ENCODE measurements at places on chromosomes 3 and 15. TPM values are rescaled to one million over a fixed set of nuclear protein-coding genes. Genes with fewer than 3 reads are reported as not detected.

- no peak for DNase-seq
Measured at GRCh38 chr3:24096695-24097290, 151.7 kb downstream of the NR1D2 start.

- DNase-seq = no peak
Measured at GRCh38 chr3:152315623-152316022, 46.9 kb downstream of the MBNL1 start.

MASP1 gene
- 9.8 TPM for polyA plus RNA-seq

TUSC7 gene
- not detected for polyA plus RNA-seq

SLC7A14 gene
- polyA plus RNA-seq = 2.3 TPM

- no peak for DNase-seq
Measured at GRCh38 chr15:83776986-83777385, 123.1 kb downstream of the ADAMTSL3 start.

NXPE3 gene
- polyA plus RNA-seq = 6.2 TPM

FGF7 gene
- 15.0 TPM for polyA plus RNA-seq

ZNF860 gene
- 2.6 TPM for polyA plus RNA-seq

PPP1R2 gene
- polyA plus RNA-seq = 59.1 TPM

DNA sequence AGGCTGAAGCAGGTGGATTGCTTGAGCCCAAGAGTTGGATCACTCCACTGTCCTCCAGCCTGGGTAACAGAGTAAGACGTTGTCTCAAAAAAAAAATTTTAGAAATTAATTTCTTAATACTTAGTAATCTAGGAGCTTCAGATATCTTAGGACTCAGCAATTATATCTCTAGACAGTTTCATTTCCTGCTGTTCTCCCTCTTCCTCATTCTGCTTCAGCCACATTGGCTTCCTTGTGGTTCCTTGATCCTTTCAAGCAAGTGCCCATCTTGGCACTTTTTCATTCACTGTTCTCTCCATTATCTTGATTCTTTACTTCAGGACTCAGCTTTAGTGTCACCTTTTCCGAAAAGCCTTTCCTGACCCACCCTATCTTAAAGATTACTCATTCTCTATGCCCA is 22.5 kb downstream of the TMEM202 start:
- DNase-seq = no peak

IGDCC3 gene
- 11.9 TPM for polyA plus RNA-seq

GRCh38 chr15:56492236-56492635 is 27.3 kb upstream of the MNS1 start:
- DNase-seq = no peak

ASB14 gene
- 0.78 TPM for polyA plus RNA-seq

DNA sequence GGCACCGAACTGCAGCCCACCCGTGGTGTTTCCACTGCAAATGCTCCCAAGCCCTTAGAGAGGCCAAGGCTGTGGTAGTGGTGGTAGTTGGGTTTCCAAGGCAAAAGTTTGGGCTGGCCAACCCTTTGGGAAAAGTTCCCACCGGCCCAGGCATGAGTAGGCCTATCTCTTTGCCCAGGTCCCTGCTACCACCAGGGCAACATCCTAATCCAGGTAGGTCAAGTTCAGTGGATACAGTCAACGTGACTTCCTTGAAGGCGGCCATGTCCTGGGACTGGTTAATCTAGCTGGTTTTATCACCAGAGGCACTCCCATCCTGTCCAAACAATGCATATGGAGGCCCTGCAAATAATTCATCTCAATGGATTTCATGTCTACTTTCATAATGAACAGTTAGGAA is 1.6 kb upstream of the ONECUT1 start:
- no peak for DNase-seq

GRCh38 chr3:165855581-165855980 is 18.4 kb upstream of the BCHE start:
- DNase-seq = no peak

DNA sequence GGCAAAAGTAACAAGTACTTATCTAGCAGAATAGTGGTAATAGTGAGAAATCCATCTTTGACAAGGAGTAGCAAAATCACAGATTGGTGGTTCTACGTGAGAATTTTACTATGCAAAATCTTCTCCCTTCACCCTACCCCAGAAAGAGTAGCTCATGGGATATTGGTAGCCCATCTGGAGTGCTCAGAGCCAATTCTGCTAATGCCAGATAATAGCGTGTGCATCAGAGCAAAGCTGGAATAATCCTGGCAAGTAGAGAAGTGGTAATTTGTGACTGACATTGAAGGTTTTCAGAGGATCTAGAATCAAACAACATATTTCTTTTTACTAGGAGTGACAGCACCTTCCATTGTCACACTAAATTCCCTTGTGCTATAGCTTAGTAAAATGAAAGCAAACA is 192.9 kb downstream of the ZBBX start:
- no peak for DNase-seq

GRCh38 chr3:143851331-143852017 is 3.2 kb upstream of the SLC9A9 start:
- DNase-seq = no peak

DNA sequence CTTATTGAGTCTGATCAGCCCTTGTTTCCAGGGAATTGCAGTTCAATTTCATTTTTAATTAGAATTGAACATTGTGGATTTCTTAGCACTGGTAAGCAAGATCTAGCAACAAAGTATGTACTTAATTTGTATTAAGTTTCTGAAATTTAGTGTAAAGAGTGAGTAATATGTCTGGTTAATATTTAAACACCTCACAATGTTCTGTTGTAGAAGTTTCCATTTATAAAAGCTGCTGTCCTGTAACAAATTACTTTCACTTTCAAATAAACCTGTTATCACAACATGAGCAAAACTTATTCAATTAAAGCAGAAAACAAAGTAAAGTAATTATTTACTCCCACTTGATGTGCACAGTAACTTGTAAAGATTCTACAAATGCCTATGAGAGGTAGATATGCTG is 448.5 kb downstream of the NAALADL2 start:
- DNase-seq = no peak

- DNase-seq = no peak
Measured at GRCh38 chr3:118468801-118469200, 565.8 kb downstream of the IGSF11 start.

DNA sequence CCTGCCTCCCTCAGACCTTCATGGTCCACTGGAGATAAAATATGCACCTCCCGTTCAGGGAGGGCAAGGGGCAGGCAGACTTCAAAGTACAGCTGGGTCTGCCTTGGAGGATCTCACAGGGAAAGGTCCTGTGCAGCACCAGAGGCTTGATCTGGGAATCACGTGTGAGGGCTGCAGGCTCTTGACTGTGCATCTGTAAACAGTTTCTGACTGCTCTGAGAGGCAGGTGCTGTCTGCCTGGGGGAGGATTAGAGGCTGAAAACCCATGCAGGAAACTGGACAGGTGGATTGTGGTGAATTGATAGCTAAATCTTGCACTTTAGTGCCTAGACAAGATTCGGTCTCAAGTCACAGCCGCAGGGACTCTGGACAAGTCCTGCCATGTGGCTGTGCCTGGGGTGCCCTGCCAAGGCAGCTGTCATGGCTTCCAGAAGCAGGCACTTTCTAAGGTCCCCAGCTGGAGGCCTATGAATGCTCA is 239.3 kb downstream of the EPHB1 start:
- DNase-seq = peak; percentile 45

LARP6 gene
- polyA plus RNA-seq = 18.1 TPM

DNA sequence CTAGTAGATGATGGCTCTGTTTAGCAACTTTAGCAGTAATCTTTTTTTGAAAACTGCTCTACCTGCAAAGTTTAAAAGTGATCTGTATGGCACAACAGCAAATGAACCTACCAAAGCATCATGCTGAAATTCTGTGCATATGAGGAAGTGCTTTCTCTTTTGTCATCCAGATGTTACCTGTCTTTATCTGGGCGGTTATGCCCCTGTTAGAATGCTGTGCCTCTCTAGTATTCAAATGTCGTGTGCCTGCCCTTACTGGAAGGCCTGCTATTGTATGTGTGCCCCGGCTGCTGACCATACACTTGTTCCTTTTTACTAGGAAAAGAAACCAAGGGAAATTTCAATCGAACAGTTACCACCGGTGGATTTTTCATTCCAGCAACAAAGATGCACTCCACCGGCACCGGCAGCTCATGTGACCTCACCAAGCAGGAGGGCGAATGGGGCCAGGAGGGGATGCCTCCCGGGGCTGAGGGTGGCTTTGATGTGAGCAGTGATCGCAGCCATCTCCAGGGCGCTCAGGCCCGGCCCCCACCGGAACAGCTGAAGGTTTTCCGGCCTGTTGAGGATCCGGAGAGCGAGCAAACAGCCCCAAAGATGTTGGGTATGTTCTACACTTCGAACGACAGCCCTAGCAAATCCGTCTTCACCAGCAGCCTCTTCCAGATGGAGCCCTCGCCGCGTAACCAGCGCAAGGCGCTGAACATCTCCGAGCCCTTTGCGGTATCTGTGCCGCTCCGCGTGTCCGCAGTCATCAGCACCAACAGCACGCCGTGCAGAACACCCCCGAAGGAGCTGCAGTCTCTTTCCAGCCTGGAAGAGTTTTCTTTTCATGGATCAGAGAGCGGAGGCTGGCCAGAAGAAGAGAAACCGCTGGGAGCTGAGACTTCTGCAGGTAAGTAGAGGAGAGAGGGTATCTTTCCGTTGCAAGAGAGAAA is 61.6 kb downstream of the TMEM39A start:
- no peak for DNase-seq

DNA sequence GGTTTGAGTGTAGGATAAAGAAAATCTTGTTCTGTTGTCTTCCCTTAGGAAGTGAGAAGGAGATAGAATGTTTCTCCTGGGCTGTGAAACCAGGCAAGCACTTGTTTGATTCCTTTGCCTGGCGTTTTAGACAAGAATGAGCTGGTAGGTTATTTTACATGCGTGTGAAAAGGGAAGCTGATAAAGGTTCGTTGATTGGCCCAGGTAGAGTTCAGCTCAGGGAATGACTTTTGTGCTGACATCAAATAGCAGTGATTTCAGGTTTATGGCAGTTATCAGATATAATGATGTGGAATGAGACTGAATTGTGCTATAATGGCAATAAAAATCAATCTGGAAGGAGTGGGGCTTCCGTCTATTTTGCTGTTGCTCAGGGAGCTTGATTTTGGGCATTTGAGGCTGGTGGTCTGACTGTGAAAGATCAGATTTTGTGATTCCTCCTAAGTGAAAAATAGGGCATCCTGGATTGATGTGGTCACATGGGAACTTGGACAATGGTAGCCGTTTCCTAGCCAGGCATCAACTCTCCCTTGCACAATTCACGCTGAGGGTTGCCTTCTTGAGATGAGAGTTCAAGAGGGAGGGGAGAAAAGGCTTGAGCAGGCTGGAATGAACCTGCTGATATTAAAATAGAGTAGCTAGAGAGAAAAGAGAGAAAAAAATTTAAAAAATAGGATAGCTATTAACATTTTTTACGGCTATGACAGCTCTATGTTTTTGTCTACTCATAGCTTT is 388.9 kb downstream of the EDEM1 start:
- no peak for DNase-seq

SST gene
- polyA plus RNA-seq = 0.27 TPM

GRCh38 chr3:194308601-194309449 is 42.3 kb downstream of the CPN2 start:
- DNase-seq = no peak

SLC12A1 gene
- 779 TPM for polyA plus RNA-seq

GRCh38 chr3:142858043-142858442 is 30.8 kb downstream of the PCOLCE2 start:
- no peak for DNase-seq

DNA sequence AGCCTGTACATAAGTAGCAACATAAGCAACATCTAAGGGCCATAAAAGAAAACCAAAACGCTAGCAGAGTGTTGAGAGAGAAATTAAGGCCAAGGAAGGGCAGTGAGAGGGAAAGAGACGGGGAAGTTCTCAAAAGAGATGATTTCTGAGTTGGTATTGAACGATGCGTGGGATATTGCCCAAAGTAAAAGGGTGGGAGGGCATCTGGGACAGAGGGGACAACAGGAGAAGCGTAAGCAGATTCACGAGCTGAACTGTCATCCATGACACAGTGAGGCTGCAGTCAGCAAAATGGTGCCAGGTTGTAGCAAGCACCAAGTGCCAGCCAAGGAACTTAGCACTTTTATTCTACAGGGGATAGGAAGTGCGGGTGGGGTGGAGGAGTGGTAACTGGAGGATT is 11.8 kb downstream of the NCEH1 start:
- DNase-seq = no peak

DNA sequence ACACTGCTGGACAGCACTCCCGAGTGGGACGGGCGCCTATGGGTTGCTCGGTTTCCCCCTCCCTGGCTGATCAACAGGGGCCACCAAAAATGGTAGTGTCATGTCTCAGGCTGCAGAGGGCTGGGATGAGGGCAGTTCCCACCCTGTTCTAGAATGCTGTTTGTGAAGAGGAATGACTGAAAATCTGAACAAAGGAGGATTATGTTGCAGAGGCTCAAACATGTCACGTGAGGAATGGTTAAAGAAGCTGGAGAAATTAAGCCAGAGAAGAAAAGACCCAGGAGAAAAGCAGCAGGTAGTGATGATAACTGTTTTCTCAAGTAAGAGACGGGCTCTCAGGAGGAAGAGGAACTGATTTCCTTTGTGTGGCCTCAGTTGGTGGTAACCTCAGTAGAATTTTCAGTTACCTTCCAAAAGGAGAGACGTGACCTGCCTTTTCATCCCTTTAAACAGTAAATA is 10.4 kb downstream of the SPG21 start:
- no peak for DNase-seq

ASB7 gene
- 15.5 TPM for polyA plus RNA-seq

GRCh38 chr3:59771768-59772181 is 722.0 kb upstream of the CFAP20DC start:
- peak; percentile 36 for DNase-seq

CA12 gene
- 138 TPM for polyA plus RNA-seq

DNA sequence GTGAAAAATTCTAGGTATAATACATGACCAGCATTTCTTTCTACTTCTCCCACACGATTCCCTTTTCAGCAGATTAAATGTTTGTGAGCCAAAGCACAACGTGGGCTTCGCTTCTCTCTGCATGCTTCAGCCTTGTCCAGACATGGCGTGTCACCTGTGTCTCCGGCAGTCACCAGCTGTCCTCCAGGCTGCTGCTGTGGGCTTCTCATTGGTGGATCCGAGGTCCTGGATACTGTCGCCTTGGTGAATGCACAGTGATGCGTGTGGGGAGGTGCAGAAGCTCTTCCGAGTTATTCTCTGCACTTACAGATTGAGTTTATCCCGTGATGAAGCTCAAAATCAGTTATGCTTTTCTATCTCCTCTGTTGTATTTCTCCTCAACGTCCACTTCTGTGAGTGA is 23.0 kb upstream of the GOLGA8J start:
- no peak for DNase-seq

DNA sequence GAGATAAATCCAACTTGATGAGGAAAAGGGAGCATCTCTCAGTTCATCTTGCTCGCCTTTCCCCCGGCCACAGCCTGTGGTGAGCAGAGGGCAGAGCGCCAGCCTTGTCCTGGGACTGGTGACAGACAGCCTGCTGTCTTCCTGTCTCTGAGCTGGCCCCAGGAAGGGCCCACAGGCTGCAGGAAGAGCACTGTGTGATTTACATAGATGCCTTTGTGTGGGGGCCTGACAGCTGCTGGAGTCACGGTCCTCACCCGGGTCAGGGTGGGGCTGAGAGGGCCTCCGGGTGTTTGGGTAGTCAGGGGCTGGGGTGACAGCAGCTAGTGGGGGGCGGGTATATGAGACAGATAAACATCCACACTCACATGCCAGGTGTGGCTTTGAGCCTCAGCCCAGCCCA is 29.3 kb downstream of the PLA2G4D start:
- DNase-seq = no peak
